ENCODE measurements at places on chromosomes 4 and X.
A peak's percentile ranks its signal among the peaks of the same experiment; 100 is the strongest.

DNA sequence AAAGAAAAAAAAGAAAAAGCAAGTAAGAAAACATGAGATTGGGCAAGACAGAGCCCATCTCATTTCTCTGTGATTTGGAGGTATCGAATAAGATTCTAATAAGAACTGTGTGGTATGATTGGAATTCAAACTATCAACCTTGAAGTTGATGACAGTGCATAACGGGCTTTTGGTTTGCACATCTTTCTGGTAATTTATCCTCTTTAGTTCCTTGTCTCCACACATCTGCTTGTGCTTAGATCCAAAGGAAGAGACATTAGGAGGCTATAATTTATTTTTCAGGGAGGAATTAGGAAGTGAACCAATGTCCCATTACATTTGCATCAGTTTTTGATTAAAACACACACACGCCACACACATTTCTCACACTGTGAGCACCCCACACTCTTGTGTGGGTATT, 149.9 kb downstream of the ARSF start:
- DNase-seq: no peak

GRCh38 chr4:35975617-35976355, 268.5 kb downstream of the ARAP2 start:
- DNase-seq: no peak

GRCh38 chr4:99815597-99816011, 1.0 kb upstream of the DAPP1 start:
- DNase-seq: no peak

- DNase-seq: peak; percentile 47
Observed at GRCh38 chr4:67581208-67581857, 22.8 kb downstream of the STAP1 start.

DNA sequence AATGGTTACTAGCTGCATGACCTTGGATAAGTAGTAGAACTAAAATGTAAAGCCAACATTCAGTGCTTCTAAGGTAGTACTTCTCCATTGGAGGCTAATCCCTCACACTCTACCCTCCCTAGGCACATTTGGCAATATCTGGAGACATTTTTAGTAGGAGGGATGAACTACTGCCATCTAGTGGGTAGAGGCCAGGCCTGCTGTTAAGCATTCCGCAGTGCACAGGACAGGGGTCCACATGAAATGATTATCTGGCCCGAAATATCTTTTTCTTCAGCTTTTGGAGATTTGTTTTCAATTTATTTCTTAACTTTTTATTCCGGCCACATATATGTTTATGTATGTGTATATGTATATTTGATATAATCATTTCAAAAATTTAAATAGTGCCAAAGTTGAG, 36.0 kb upstream of the SPANXC start:
- DNase-seq: peak; percentile 4

- no peak for DNase-seq
Observed at GRCh38 chr4:19346636-19347035, 905.1 kb upstream of the SLIT2 start.

DNA sequence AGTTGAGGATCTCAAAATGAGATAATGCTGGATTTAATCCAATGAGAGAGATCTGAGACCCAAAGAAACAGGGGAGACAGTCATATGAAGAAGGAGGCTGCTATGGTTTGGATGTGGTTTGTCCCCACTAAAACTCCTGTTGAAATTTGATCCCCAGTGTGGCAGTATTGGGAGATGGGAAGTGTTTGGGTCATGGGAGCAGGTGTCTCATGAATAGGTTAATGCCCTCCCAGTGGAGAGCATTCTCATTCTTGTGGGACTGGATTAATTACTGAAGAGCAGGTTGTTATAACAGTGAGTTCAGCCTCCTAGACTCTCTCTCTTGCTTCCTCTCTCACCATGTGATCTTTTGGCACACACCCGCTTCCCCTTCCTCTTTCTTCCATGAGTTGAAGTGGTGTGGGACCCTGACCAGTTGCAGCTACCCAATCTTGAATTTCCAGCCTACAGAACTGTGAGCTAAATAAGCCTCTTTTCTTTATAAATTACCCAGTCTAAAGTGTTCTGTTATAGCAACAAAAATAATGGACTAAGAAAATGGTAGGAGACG, 70.3 kb downstream of the PPEF2 start:
- DNase-seq: no peak

DNA sequence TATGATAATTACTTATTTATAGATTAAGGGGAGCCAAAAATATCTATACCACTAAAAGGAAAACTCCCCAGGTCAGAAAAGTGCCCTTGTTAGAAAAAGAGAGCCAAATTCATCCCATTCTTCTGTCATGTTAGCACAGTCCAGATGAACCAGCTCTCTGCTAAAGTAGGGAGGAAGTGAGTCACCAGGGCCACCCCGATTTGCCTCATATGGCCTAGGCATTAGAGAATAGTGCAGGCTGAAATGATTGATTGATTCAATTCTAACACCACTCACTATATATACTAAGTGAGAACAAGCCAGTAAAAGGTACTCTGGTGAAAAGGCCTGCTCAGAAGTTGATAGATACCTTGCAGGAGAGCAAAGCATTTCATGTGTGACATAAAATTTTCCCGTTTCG, 94.5 kb downstream of the SRPX start:
- DNase-seq: no peak

- DNase-seq: no peak
Observed at GRCh38 chr4:169098054-169098497, 88.0 kb upstream of the CBR4 start.

- DNase-seq: no peak
Observed at GRCh38 chr4:124431653-124432192, 280.8 kb downstream of the ANKRD50 start.

GRCh38 chr4:187692626-187693025, 302.9 kb upstream of the ZFP42 start:
- no peak for DNase-seq

DNA sequence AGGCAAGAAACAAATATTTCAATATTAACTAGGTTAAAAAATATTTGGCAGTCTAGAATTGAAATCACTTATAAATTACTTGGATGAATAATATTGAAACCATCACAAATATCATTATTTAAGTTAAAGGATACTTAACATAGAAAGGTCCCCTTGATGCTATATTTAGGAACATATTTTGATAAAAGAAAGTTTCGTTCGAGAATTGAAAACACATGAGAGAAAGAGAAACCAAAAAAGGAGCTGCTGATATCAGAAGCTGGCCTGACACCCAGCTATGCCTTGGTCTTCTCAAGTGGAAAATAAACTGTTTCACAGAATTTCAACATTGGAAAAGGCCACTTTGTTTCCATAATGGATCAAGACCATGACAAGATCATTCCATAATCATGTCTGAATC, 762.4 kb downstream of the DMD start:
- DNase-seq: no peak

DNA sequence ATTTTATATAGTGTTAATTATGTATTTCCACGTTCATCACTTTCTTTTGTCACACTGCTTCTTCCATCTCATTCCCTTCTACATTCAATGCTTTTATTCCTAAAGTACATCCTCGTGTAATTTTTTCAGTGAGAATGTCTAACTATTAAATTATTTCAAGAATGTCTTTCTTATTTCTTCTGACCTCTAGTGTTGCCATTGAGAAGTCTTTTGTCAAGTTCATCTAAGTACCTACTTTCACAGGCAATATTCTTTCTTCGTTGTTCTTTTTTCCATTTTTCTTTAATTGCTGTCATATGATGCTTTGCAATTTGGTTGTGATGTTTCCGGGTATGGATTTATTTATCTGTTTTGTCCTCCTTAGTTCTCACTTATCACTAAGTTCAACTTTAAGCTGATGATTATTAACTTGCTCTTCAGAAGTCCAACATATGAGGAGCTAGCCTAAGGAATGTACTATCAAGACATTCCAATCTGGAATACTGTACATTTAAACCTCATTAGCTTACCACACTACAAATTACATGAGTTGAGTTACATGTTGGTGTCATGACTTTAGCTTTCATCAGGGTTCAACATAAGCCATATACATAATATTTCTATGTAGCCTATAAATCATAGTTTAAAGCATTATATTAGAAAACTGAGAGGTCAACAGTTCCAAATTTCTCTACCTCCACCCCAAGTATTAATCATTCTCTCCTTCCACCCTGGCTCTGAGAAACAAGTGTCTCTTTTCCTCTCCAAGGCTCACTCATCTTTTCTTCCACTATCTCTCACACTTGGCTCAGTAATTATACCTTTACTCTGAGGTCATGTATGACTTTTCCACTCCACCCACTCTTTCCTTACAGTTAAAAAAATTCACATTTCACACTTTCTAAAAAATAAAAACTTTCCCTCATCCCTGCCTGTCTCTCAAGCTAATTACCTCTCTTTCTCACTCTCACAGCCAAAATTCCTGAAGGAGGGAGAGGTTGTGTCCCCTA, 81.5 kb downstream of the COX18 start:
- DNase-seq: no peak

- DNase-seq: peak; percentile 7
Observed at GRCh38 chr4:76585897-76586360, 150.9 kb downstream of the SHROOM3 start.

DNA sequence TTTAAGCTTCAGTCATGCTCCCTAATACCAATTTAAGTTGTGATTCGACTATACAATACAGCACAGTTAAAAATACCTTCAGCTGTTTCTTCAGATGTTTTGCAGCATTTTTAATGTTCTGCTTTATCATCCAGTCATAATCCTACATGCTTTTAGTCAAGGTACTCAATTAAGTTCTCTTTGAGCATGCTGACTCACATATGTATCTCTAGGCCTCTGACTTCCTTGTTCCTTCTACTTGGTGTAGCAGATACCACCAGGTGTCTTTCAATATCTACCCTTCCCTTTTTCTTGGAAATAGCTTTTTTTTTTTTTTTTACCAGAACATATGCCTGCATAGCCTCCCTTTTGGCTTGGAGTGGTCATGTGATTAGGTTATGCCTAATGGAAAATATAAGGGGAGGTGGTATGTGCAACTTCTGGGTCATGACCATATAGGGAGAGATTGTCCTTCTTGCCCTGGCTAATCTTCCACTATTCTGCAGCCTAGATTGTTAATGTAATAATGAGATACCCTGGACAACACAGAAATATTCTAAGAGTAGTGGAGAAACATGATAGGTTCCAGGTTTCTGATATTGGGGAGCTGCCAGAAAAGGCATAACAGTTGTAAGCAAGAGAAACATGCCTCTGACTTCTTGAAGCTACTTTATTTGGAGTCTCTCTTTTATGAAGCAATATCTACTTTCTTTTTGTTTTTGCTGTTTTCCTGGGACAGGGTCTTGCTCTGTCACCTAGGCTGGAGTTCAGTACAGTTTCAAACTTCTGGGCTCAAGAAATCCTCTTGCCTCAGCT, 737.2 kb upstream of the SLIT2 start:
- no peak for DNase-seq

GRCh38 chr4:78155616-78156105, 98.5 kb downstream of the FRAS1 start:
- DNase-seq: no peak

DNA sequence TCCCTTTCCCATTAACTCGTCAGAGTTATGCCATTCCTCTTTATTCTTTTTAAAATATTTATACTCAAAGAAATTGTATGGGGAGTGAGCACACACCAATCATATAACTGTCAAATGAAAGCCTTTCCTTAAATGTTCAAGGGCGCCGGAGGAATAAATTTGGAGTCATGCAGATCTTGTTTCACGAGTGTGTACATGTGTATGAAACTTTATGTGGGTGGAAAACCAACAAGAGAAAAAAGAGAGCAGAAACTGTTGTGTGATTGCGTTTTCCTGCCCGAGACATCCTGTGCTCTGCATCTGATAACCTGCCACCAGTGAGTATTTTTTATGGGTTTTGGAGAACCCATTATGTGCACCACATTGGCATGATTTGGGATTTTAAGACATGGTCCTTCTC, 88.3 kb downstream of the FHDC1 start:
- DNase-seq: no peak

- no peak for DNase-seq
Observed at GRCh38 chr4:16598597-16599206, 299.7 kb downstream of the LDB2 start.

GRCh38 chrX:104325213-104325585, 70.5 kb upstream of the ESX1 start:
- no peak for DNase-seq

GRCh38 chr4:113858924-113859323, 97.4 kb upstream of the CAMK2D start:
- no peak for DNase-seq

DNA sequence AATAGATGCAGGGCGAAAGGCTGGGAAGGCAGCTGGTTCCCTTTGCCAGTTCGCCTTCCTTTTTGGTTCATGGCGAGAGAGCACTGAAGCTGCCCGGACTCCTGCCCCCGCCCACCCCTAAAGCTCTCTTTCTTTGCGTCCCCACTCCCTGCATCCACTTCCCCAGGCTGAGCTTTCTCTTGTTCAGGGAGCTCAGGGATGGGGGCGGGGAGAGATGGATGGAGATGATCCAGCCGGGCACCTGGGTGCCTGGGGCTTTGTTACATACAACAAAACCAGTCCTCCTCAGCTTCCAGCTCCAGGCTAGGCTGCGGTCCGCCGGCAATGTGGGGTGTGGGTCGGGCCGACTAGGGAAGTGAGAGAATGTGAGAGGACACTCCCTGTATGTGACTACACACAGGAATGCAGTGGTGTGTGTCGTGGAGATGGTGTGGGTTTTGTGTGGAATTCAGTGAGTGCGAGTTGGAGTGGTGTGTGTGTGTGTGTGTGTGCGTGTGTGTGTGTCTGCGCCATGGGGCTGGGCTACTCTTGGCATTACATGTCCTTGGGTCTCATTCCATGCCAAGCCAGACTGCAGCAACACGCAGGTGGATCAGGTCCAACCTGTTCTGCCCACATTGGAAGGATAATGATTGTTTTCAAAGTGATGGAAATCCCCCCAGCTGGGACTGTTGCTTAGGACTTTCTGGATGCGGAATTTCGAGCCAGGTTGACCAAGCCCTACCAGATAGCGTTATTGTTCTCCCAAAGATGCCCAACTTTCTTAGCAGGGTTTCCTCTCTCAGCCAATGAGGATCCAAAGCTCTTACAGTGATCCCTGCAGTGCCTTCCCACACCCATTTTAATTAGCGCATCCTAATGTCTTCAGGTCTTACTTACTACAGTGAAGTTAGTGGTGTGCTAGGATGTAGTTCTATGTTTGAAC, 149.4 kb upstream of the CHRDL1 start:
- no peak for DNase-seq

DNA sequence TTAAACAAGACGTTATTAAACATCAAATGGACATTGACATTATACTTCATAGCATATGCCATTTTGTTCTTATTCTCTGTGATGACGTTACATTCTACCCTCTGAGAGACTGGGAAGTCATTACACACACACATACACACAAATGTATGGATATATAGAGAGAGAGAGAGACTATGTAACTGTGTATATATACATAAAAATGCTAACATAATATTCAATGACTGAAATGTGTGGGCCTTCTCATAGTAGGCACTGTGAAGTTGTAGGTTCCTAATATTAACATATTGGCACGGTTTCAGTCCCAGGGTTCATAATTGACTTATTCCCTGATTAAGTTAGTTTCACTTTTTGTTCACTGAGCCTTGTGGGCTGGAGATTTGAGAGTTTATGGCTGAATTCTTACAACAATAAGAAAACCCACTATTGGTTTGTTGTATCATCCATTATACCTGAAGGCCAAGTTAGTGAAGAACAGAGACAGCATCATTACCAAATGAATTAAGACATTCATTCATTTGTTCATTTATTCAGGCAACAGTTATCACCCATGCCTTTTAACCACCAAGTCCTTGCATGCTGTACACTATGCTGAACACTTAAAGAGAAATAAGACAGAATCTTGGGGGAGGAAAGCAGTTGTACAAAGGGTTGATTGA, 68.5 kb downstream of the GAB1 start:
- no peak for DNase-seq
